ENCODE measurements at places on chromosomes 5 and 9. TPM values are rescaled to one million over a fixed set of nuclear protein-coding genes. Genes with fewer than 3 reads are reported as not detected.

SERF1A gene
- 2.3 TPM for total RNA-seq

EEIG1 gene
- total RNA-seq: 65.8 TPM

LIX1 gene
- total RNA-seq: not detected

GRIN3A gene
- not detected for total RNA-seq

TAF1L gene
- total RNA-seq: not detected

SPATA31E1 gene
- total RNA-seq: not detected

CTXN3 gene
- total RNA-seq: not detected

ARL14EPL gene
- total RNA-seq: 0.07 TPM

PLAC8L1 gene
- not detected for total RNA-seq

QRFP gene
- total RNA-seq: not detected

GPR151 gene
- total RNA-seq: not detected

EIF4E1B gene
- not detected for total RNA-seq

SPAAR gene
- total RNA-seq: not detected

IL13 gene
- not detected for total RNA-seq

SURF2 gene
- 50.9 TPM for total RNA-seq

DIRAS2 gene
- total RNA-seq: not detected

SUSD3 gene
- total RNA-seq: 0.62 TPM

HMCN2 gene
- total RNA-seq: 0.04 TPM

WHRN gene
- total RNA-seq: 5.1 TPM

FGD3 gene
- total RNA-seq: 0.17 TPM

MOB3B gene
- 8.4 TPM for total RNA-seq

GPX8 gene
- 38.5 TPM for total RNA-seq

TAF7 gene
- 74.4 TPM for total RNA-seq

TNC gene
- total RNA-seq: 1.2 TPM

ERP44 gene
- 17.2 TPM for total RNA-seq

FAT2 gene
- not detected for total RNA-seq

PCDHGB5 gene
- 2.5 TPM for total RNA-seq

DMGDH gene
- not detected for total RNA-seq

CNTRL gene
- total RNA-seq: 6.3 TPM

BHMT gene
- total RNA-seq: not detected

MYMK gene
- not detected for total RNA-seq

CARD6 gene
- total RNA-seq: 4.2 TPM

PRSS3 gene
- 11.1 TPM for total RNA-seq

LMX1B gene
- 1.7 TPM for total RNA-seq

CCL28 gene
- total RNA-seq: 0.21 TPM

LRRC26 gene
- 1.3 TPM for total RNA-seq

BTNL3 gene
- total RNA-seq: not detected

ZNF354B gene
- 4.5 TPM for total RNA-seq

CHMP5 gene
- total RNA-seq: 86.9 TPM

ARID3C gene
- total RNA-seq: 0.18 TPM

SYK gene
- not detected for total RNA-seq

PLEKHG4B gene
- 0.78 TPM for total RNA-seq

NKD2 gene
- total RNA-seq: 12.0 TPM

PAIP1 gene
- 103 TPM for total RNA-seq

SLC4A9 gene
- 0.01 TPM for total RNA-seq

SRP19 gene
- total RNA-seq: 79.0 TPM

TRMT10B gene
- total RNA-seq: 7.1 TPM

GGTA1 gene
- total RNA-seq: not detected

SPATA6L gene
- 2.0 TPM for total RNA-seq

CTNNAL1 gene
- total RNA-seq: 51.7 TPM

LCN10 gene
- not detected for total RNA-seq

NEUROG1 gene
- total RNA-seq: not detected

IFNA13 gene
- total RNA-seq: not detected

Measured in A549 treated with CpdA at 1 μM for 4 hours (cell line).